Left renal cortex interstitium (tissue), 4 donors: ENCODE measurements at places on chromosomes 4 and X. TPM values are rescaled to one million over a fixed set of nuclear protein-coding genes. Genes with fewer than 3 reads are reported as not detected.
A peak's percentile ranks its signal among the peaks of the same experiment; 100 is the strongest.

DNA sequence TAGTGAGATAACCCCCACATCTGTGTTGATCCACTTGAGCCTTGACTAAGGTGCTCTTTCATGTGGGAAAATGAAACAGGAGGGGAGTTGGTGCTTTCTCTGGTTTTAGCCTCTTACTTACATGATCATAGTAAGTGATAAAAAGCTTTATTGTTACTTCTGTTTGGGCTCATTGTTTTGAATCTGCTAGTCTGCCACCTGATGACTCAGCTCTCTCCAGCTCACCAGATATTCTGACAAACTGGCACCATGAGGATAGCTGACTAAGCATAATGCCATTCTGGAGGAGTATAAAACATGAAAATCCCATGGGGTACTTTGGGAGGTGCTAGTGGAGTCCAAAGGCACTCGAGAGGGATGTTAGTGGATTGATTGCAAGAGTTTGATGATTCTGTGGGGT is 824.0 kb downstream of the RAPGEF2 start:
- DNase-seq = no peak

- DNase-seq = no peak
Measured at GRCh38 chr4:168549143-168549542, 52.3 kb downstream of the PALLD start.

- DNase-seq = no peak
Measured at GRCh38 chrX:45956191-45956870, 588.9 kb downstream of the ZNF674 start.

DNA sequence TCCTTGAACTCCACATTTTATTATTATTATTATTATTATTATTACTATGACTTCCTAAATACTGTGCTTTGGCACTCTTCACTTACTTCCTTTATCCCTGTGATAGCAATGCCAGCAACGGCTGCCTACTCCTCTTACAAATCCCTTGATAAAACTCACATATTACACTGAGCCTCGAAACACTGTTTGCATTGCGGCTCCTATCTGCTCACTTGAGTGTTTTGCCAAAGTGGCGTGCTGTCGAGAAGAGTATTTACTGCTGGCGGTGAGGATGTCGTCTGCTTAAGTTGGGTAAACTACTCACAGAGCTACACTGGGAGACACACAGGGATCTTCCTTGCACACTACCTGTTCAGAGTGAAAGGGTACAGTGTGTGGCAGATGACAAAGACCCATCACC is 143.4 kb upstream of the VCX3A start:
- no peak for DNase-seq

DNA sequence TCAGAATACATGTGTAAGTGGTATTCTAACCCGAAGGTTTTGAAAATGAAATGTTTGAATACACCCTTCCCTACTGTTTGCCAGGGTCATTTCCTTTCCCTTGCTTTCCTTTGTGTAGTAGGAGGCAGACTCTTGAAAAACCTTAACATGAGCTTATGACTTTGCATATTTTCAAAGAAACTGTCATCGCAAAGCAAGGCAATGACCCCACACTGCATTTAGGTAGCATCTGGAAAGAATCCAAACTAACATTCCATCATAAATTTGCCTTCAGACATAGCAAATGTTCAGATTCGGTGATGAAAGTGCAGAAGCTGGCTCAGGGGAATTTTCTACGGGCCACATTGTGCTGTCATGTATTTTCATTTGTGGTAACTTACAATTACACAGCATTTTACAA is 32.3 kb downstream of the SH2D1A start:
- DNase-seq = no peak

DNA sequence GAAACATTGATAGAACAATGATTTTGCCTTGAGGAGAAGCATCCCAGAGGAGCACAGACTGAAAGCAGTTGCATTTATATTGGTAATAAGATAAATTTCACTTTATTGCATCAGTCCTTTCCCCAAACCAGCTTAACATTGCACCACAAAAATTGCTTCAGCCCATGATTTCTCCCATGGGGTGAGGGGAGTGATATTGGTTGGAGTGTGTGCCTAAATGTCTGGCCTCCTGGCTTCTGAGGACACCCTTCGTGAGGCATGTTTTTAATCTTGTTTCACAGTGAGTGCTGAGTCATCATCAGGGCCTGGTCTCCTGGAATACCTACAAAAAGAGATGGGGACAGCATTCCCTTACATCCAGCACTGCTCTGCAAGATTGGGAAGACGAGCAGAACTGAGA is 487.9 kb downstream of the C4orf33 start:
- no peak for DNase-seq

- no peak for DNase-seq
Measured at GRCh38 chr4:88230969-88231771, 53.2 kb downstream of the PPM1K start.

GRCh38 chr4:56240554-56241174 is 146.6 kb downstream of the AASDH start:
- DNase-seq = peak; percentile 28

DNA sequence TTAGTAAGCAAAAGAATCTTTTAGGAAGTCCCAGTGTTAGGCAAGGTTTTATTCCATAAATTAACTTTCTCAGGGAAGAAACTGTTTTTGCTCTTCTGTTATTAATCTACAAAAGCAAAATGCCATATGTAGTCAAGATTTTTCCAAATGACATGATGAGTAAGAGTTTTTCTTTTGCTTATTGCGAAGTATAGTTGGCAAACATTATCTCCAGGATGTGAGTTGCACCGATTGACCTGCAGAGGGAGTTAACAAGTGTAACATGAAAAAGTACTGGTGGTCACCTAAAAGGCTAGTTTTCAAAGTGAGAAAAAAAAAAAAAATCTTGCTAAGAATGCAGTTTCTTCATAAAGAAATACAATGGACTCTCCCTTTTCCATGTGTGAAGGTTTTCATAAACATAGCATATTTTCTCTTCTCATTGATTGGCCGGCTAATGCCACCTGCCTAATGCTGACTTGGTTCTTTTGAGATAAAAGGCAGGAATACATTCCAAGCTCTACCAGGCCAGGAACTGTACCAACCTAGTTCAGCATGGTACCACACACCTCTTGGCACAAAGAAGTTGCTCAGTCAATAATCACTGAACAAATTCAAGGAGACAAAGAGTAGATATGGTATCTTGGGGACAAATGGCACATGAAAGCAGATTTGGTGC is 100.2 kb downstream of the LNX1 start:
- DNase-seq = peak; percentile 21

DNA sequence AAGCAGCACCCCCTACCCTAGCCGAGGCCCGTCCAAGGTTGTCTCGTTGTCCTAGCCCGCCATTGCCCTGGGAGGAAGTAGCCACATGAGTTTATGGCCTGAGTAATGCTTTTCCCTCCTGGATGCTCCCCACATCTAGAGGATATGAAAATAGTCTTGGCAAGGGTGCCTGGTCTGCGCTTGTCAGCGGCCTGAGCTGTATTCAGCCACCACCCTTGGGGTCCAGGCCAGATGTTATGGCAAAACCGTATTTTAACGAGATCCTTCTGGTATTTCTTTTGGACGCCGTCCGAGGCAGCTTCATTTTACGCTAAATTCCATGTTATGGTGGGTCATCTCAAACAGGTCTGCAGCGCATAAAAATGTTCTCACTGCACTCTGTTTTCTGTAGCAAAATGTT is 89.3 kb downstream of the GPR143 start:
- DNase-seq = no peak

DNA sequence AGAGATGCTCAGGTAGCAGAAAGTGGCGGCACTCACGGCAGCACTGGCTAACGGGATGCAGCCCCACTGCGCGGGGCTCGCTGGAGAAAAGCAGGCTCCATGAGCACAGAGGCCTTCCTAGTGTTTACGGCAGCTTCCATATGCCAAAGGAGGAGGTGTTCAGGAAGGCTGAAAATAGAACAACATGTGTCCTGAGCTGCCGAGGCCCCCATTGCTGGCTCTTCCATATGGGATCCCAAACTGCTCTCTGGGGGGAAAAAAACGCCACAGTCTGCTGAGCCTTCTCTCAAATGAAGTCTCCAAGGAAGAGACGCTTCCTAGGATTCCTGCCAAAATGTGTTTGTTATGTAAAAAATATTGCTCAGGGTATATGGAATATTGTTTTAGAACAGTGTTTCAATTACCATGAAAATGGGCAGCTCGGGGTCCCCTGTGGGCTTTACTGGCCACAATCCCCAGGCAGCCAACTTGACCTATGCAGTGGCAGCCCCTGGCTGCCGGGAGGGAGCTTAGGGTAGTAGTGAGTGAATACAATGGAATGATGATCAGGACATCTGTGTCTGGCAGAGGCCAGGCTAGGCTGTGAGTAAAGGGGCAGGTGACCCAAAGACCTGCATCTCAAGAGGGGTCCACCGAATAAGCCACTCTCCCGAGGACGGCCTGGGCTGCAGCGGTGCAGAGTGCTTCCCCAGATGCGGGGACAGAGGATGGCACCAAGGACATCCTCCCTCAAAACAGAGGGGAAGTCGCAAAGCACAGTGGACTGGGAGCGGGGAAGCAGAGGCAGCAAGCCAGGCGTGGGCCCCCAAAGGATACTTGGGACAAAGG is 170.1 kb downstream of the AFAP1 start:
- no peak for DNase-seq

- DNase-seq = no peak
Measured at GRCh38 chr4:139266208-139266582, 13.8 kb downstream of the MGARP start.

DNA sequence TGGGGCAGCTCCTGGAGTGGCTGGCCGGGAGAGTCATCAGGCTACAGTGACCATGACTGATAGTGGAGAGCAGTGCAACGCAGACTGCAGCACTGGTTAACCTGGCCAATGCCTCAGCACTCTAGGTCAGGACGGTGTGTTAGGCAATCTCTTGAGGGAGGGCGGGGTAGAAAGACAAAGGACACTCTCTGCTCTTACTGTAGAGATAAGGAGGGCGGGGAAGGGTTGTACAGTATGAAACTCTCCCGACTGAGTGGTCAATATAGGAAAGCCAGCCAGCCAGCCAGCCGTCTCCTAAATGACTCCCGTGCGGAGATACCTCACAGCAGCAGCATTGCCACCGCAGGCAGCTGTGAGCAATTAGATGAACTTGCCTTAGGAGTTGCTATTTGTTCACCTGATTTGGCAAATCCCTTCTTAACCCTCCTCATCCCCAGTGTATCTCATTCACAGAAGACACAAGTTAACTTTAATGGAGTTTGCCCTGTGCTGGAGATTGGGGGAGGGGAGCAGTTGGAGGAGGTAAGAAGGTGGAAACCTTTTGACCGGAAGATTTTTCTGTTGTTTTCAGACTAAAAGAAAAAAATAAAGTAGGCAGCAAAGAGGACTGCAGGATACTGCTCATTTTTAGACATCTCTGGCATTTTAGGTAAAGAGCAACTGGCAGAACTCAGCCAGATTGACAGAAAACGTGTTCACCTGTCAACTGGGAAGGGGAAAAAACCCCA is 330.5 kb downstream of the HNRNPD start:
- no peak for DNase-seq

DNA sequence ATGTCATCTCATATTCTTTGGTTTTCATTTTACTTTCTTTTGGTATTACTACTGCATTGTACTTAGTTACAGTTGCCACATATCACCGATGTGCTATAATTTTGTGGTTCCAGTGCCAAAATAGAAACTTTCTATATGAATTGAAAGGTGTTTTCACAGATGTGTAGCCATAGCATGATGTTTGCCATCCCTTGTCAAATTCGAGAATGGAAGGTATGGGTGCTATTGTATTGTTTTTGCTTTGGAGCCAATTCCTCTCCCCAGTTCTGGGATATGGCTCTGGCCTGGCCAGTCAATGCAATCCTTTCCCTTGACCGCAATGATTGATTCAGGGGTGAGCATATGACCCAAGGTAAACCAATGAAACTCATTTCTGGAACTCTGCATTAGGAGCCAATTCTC is 86.2 kb upstream of the RPS6KA3 start:
- DNase-seq = no peak

DNA sequence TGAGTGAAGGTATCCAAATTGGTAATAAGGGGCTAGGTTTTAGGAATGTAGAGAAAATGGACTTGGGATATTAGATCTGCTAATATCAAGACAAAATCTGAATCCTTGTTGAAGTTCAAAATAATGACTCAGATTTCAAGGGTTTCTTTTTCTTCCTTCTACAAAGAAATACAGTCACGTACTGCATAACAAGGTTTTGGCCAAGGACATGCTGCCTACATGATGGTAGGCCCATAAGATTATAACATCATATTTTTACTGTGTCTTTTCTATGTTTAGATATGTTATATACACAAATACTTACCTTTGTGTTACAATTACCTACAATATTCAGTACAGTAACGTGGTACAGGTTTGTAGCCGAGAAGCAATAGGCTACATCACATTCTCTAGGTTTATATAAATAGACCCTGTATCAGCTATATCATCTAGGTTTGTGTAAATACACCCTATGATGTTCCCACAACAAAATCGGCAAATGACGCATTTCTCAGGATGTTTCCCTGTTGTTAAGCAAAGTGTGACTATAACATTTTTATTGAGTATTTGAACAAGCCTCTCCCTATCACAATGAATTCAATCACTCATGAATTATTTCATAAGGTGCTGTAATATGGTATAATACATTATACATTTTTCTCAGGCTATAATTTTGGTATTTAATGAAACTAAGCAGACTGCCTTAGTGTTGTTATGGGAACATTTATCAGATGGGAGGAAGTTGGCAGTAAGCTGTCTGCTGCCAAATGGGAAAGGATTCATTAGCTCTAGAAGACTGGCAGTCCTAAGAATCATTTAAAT is 186.3 kb downstream of the PPP3CA start:
- DNase-seq = no peak

DNA sequence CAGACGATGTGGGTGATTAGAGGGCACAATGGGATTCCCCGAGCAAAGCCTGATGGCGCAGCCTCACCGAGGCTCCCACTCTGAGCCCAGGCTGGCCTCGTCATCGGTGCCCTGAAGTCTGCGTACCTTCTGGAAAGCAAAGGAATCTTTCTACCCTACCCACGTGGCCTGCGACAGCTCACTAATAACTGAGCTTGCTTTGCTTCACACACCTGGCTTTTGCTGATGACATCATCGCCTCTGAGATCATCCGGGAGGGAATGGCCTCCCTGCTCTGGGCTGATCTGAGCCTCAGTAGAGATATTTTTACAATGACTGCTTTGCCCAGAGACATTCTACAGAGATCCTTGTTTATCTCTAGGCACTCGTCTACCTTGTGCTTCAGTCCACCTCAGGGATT is 45.4 kb upstream of the PDLIM3 start:
- no peak for DNase-seq

- no peak for DNase-seq
Measured at GRCh38 chr4:88696630-88697029, 999 bp downstream of the NAP1L5 start.

DNA sequence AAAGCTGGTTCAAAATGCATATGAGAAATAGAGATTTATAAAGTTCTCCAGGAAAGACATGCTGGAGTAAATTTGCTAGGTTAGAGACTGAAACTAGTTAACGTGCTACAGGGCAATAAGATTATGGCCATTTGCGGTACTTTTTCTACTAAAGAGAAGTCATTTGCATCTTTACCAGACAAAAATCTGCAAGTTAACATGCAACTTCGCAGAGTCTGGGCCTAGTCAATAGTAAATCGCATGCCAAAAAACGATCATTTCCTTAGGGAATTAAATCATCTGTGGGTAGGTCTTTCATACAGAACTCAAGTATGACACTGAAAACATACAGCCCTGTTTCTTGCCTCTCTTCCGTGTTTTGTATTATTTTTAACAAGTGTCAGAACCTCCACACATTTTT is 32.8 kb upstream of the REST start:
- DNase-seq = no peak

GSTCD gene
- polyA plus RNA-seq = 16.8 TPM

AFM gene
- 9.2 TPM for polyA plus RNA-seq

ARMCX2 gene
- polyA plus RNA-seq = 96.8 TPM

H2BW2 gene
- polyA plus RNA-seq = 0.58 TPM

OTC gene
- 0.13 TPM for polyA plus RNA-seq

HSFX1 gene
- polyA plus RNA-seq = 1.8 TPM

PPP4R3C gene
- polyA plus RNA-seq = not detected

SMIM10L2A gene
- polyA plus RNA-seq = 10.9 TPM

RNF212 gene
- polyA plus RNA-seq = 23.5 TPM
